Activated T-cell treated with anti-CD3 and anti-CD28 coated beads, Interleukin-2, amount 50 U/mL, for 1 hour (primary cell): ENCODE measurements at places on chromosomes 7 and 10.

DNA sequence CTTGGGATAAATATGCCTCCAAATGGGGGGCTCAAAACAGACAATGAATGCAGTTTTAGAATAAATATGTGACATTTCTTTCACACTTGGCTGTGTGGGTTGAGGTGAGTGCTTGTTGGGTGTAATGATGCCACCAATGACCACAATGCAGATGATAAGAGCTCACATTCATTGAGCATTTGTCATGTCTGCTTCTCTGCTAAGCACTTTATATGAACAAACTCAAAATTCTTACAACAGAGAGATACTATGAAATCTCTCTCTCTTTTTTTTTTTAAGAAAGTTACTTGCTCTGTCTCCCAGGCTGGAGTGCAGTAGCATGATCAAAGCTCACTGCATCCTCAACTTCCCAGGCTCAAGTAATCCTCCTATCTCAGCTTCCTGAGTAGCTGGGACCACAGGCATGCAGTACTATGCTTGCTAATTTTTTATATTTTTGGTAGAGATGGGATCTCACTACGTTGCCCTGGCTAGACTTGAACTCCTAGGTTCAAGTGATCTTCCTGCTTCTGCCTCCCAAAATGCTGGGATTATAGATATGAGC is 185.4 kb downstream of the JCAD start:
- DNase-seq = no peak

- peak; percentile 4 for DNase-seq
These were observed 176.7 kb downstream of the GRID1 start for GRCh38 chr10:86189891-86190290.

GRCh38 chr7:28842769-28843295 is 115.3 kb downstream of the TRIL start:
- no peak for DNase-seq

- DNase-seq = no peak
These were observed 28.3 kb downstream of the TAF3 start for GRCh38 chr10:7846591-7846990.
